ENCODE measurements at places on chromosomes 7 and 10.

DNA sequence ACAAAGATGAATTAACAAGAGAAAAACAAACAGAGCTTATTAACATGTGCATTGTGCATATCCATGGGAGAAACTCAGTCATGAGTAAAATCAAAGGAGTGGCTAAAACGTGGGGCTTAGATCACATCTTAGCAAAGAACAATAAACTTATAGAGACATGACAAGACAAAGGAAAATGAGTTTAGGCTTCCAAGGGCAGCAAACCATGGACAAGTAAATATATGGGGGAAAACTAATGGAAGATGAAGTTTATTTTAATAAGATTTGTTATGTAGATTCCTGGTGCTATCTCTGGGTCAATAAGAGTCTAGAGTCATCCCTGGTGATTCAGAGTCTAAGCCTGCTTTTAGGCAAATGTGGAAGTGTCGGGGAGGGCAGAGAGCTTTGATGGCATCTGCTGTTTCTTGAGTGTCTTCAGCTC is 87.2 kb upstream of the PLPP4 start:
- no peak for DNase-seq

GRCh38 chr10:78260141-78260540 is 226.5 kb downstream of the RPS24 start:
- DNase-seq, result no peak

GRCh38 chr7:100825215-100825671 is 2.1 kb downstream of the EPHB4 start:
- DNase-seq, result no peak

DNA sequence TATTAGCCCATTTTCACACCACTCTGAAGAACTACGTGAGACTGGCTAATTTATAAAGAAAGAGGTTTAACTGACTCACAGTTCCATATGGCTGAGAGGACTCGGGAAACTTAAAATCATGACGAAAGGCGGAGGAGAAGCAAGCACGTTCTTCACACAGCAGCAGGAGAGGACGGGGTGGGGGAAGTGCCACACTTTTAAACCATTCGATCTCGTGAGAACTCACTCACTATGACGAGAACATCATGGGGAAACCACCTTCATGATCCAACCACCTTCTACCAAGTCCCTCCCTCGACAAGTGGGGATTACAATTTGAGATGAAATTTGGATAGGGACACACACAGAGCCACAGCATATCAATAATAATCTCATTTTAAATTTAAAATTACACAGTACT is 80.2 kb downstream of the VWDE start:
- no peak for DNase-seq

DNA sequence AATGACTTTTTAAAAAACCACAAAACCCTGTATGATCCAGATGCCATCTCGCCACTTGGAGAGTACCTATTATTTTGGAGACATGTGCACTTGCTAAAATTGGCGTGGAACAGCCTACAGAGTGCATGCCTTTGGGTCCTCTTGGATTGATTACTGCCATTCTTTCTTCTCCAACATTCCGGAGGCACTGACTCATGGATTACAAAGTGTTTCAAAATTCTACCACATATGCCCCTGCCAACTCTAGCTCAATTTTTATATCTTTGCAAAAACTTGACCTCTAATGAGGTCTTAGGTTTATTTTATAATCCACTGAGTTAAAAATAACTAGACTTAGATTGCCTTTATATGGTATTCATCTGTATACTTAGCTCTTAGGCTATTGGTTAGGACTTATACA is 55.8 kb upstream of the KIF5B start:
- DNase-seq, result no peak

GRCh38 chr10:12543589-12543988 is 194.2 kb downstream of the CAMK1D start:
- no peak for DNase-seq

DNA sequence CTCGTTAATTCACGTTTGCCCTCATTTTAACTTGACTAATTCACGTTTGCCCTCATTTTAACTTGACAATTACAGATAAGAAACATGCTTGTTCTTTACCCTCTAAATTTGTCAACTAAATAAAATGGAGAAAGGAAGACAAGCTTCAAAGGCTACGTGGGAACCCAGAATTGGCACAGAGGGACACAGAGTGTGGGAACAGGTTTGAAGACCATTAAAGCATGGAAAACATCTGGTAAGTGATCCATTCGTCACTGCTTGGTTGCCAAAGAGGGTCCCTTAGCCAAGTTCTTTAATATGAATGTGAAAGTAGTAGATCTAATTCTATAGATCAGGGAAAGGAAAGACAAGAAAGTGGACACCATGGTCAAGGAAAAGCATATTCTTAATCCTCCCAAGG is 57.2 kb downstream of the ITIH5 start:
- DNase-seq, result no peak

DNA sequence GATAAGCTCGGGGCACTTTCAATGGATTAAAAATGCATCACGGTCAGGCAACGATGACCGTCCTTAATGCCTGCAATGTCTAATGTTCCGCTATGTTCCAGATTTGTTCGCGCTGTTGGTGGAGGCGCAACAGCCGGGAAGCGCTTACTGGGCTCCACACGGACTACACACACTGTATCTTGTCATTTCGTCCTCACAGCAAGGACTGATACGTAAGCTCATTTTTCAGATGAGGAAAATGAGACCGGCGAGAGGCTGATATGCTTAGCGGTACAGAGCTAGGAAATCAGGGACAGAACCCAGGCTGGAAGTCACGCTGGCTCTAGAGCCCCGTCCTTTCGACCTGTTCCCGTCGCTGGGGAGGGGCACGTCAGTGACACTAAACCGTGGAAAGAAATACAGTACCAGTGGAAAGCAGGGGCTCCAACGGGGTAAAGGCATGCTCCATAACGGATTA is 670 bp downstream of the TPK1 start:
- no peak for DNase-seq
